ENCODE measurements at places on chromosomes 7 and 10. TPM values are rescaled to one million over a fixed set of nuclear protein-coding genes. Genes with fewer than 3 reads are reported as not detected.

DNA sequence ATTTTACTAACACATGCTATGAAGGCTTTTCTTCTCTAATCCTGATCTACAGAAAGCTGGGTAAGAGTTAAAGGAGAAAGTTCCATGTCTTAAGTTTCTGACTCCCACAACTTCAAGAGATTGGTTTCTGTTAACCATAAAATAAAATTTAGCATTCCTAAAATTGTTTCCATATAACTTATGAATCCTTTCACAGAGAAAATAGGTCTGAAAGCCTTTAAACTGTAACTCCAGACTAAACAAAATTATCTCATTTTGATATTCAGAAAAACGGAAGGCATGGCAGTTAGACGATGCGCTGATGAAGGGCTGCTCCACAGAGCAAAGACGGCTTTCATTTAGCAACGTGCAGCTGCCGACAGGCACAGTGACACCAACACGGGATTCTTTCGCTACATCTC is 133.3 kb downstream of the SLC25A13 start:
- DNase-seq = no peak

DNA sequence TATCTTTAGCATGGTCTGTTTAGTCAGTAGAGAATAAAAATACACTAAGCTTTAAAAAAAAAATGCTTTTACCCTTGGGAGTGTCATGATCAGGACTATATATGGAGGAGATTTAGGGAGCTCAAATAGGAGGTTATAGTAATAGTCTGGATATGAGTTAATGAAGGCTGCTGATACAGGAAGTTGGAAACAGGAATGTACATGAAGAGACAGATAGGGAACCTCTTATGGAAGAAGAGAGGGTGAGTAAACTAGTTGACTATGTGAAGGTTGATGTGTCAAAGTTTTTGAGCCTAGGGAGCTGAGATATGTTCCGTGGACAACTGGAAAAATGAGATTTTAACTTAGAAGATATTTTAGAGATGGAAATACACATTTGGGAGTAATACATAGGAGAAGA is 472.0 kb upstream of the FZD8 start:
- DNase-seq = no peak

DNA sequence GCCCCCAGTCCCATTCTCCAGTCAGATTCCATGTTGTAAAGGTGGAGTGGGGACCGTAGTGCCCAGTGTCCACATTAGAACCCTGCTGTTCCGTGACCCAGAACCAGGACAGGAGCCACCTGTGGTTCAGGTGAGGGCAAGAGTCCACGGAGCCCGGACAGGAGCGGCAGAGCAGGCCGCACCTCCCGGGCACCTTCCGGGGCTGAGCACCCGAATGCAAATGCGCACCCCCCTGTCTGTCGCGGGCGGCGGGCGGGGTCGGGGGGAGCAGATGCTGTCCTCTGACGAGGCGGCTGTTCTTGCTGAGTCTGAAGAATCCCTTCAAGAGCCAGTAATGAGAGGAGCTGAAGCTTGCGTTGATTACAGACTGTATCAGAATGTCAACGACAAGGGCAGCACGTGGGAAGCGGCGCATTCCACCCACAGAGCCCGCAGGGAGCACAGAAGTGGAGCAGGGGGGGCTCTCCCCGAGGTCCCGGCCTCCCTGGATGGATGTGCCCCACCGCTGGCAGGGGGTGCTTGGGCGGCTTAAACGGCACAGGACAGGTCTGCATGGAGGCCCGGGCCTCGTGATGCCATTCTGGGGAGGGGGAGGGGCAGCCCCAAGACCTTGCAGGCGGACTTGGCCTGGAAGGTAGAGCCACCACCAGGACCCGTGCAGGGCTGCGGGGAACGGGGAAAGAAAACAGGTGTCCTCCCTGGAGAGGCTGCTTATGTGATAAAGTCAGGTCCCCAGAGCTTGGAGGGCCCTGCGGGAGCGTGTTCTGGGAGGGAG is 407.5 kb upstream of the RNF32 start:
- no peak for DNase-seq

DNA sequence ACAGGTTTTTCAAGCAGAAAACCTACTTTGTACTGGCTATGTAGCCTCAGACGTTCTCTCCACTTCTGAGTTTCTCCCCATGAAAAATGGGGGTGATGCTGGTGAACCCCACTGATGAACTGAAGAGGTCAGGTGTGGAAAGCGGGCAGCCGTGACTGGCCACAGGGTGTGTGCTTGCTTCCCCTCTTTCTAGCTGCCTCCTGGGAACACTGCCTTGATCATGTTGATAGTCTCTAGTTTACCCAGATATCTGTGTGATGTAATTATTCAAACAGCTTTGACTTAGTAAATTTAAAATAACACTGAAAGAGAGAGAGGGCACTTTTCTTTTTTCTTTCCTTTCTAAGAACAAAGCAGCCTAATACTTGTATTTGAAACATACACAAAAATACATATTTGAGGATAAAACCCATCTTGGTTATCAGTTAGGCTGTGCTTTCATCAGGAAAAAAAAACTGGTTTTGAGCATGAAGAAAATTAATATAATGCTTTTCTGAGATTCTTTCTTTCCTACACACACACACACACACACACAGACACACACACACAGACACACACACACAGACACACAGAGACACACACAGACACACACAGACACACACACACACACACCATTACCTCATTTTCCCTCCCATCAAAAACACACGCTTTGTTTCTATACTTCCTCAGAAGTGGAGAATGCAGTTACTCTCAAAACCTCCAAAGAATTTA is 76.7 kb downstream of the MACC1 start:
- DNase-seq = no peak

DNA sequence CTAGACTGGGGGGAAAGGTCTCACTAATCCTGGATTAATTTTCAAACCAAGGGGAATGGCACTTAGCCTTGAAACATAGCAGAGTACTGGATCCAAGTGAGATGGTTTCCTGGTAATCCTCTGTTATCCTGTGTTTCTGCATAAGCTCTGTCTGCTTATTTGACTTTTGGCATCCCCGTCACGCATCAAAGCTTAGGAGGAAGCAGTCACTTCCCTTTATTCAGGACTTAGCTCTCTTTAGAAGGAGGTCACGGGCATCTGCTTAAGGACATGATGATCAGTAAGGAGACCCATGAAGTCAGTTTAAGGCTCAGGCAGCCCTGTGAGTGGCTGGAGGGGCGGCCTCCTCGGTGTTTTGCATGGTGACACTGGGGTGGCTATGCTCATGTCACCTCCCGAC is 30.0 kb downstream of the TSPAN15 start:
- peak; percentile 82 for DNase-seq

DNA sequence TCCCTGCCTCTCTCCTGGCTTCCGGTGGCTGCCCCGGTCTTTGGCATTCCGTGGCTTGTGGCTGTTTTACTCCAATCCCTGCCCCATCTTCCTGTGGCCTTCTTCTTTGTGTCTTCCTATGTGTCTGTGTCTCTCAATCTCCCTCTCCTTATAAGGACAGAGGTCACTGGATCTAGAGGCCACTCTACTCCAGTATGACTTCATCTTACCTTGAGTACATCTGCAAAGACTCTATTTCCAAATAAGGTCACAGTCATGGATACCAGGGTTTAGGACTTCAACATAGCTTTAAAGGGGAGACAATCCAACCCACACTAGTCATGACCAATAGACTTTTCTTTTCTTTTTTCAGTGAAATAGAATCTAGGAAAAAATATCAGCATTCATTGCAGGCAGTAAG is 153.3 kb upstream of the INSYN2A start:
- DNase-seq = peak; percentile 39

DNA sequence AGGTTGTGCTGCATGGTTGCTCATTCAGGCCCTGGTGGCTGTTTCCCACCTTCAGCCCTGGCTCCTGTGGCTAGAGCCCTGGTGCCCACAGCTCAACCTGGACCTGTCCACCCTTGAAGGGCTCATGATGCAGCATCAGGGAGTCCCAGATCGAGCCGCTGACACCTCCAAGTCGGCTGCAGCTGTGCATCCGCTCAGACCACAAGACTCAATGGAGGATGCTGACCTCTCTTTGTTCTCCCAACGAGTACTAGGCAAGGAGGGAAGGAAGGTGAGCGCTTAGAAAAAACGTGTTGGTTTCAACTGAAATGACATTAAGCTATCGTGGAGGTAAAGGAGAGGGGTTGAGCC is 9.5 kb upstream of the C10orf95 start:
- DNase-seq = no peak

GRCh38 chr10:37713642-37714041 is 143.8 kb downstream of the ZNF248 start:
- DNase-seq = no peak

- DNase-seq = no peak
These were observed 171.8 kb upstream of the SHH start for GRCh38 chr7:155984028-155984580.

DNA sequence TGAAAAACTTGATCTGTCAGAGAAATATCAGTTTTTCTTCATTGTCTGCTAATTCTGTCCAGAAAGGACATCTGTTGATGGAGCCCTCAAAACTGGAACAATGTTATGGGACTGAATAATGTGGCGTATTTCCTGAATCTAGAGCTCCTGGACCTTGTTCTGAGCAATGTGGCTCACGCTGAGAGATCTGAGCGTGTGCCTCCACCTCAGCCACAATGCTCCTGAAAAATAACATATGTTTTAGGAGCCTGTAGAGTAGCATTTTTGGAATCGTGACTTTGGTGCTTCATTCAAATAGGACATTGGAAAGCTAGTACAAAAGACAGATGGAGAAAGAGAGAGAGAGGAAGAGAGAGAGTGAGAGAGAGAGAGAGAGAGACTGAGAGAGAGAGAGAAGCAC is 110.3 kb downstream of the BMPER start:
- no peak for DNase-seq

Gene SHH
- 10.4 TPM for total RNA-seq

Gene BMPER
- 0.35 TPM for total RNA-seq

Gene GSAP
- 9.3 TPM for total RNA-seq

Gene OR13A1
- total RNA-seq = not detected

Gene HABP2
- total RNA-seq = 28.8 TPM

Data from renal cortical epithelial cell (primary cell).